Upper lobe of right lung (tissue), 1 donor: ENCODE measurements at places on chromosomes 5 and 9. TPM values are rescaled to one million over a fixed set of nuclear protein-coding genes. Genes with fewer than 3 reads are reported as not detected.

- no peak for DNase-seq
Measured at GRCh38 chr5:4013106-4013898, 417.7 kb downstream of the IRX1 start.

GRCh38 chr5:138789771-138790242, 36.6 kb downstream of the CTNNA1 start:
- DNase-seq, result no peak

DNA sequence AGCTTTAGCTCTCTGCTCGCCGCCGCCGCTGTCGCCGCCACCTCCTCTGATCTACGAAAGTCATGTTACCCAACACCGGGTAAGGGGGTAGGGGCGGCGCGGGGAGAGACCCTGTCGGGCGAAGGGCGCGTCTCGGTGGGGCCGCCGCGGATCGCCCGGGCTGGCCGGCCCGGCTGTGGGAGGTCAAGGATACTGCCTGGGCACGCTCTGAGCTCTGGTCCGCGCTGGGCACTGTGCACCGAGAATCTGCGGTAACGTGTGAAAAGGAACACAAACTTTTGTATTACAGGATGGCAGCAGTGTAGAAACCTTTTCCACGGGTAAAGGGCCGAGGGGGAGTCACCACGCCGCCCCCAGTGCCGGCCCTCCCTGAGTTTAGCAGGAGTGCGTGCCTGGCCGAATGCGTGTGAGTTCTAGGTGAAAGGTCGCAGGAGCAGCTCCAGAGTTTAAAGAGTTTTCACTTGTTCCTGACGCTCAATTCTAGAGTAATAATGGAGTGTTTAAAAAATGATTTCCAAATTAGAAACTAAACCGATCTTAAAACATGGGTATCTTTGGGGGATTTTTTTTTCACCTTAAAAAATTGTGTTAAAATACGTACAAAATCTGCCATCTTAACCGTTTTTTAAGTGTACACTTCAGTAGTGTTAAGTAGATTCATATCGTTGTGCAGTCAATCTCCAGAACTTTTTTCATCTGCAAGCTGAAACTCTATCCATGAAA, at the start of gene HSDL2:
TSS of gene HSDL2 (plus strand) at position 7 of the 723 bp plus-strand sequence. CDS start at position 63, 56 bp downstream.
- DNase-seq, result no peak

NR3C1 gene
- 101 TPM for total RNA-seq

GRCh38 chr5:96256795-96257470, 176.1 kb downstream of the PCSK1 start:
- DNase-seq, result no peak

DNA sequence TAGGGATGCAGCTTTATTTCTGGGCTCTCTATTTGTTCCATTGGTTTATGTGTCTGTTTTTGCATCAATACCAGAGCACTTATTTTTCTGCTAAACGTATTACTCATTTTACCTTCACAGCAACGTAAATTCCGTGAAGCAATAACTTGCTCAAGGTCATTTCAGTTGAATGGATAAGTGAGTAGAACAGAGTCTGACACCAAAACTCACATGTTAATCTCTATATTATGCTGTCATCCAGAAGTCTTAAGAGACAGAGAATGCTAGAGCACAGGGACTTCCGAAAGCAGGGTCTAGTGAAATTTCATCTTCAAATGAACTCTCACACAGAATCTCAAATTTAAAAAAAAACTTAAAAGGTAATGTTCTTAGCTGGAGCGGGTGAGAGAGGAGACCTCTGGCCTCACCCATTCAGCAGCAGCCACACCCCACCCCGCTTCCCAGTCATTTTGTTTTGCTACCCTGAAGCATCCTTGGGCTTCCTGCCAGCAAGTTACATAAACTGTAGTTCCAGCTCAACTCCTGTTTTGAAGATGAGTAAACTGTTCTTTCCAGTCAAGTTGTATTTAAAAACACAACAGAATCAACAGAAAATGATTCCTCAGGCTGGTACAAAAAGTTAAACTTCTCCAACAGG, 69.3 kb downstream of the TRIM36 start:
- no peak for DNase-seq

CDH18 gene
- total RNA-seq, result not detected

CYLC2 gene
- not detected for total RNA-seq

OR1Q1 gene
- not detected for total RNA-seq

GRCh38 chr5:10489810-10490426, 48.2 kb downstream of the ROPN1L start:
- no peak for DNase-seq

GRCh38 chr9:98805506-98806272, 1.8 kb upstream of the GALNT12 start:
- no peak for DNase-seq

DNA sequence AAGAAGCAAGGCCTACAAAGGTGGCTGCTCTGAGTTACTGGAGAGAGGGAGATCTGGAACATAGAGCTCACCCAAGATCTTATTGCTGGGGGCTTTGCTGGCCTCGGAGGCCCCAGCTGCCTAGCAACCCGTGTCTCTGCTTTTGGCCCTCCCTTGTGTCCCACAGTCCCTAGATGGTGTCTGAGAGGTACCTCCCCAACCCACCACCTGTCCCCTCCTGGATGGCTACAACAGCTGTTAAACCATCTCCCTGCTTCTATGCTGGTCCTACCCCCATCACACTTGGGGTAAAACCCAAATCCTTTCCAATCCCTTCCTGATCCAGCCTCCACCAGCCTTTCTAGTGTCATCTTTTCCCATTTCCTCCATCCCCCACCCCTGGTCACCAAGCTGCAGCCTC, 86.6 kb downstream of the PPARGC1B start:
- DNase-seq, result no peak

DNA sequence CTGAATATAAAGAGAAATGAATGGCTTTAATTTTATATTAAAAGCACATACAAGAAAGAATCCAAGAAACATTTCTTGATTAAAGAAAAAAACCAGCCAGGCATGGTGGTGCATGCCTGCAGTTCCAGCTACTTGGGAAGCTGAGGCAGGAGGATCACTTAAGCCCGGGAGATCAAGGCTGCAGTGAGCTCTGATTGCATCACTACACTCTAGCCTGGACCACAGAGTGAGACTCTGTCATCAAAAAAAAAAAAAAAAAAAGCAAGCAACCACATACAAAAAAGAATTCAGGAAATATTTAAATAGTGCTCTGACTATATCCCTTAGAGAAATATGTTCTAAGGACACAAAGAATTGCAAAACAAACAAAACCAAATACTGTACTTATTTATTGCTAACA, 2.5 kb upstream of the PLAC8L1 start:
- DNase-seq, result no peak

IFNA2 gene
- not detected for total RNA-seq

SPATA6L gene
- total RNA-seq, result 12.6 TPM

GRCh38 chr5:106267256-106267655, 1403.5 kb downstream of the EFNA5 start:
- DNase-seq, result no peak
